ENCODE measurements at places on chromosomes 1 and 21. TPM values are rescaled to one million over a fixed set of nuclear protein-coding genes. Genes with fewer than 3 reads are reported as not detected.

The AGPAT3 gene
- total RNA-seq, result 40.1 TPM

The C21orf91 gene
- 13.3 TPM for total RNA-seq

The WNT4 gene
- total RNA-seq, result 0.92 TPM

The SERTAD4 gene
- total RNA-seq, result 0.31 TPM

The S1PR1 gene
- 0.41 TPM for total RNA-seq
